Cerebellar nuclear complex (tissue), 1 donor: ENCODE measurements at places on chromosomes 1 and 21.

GRCh38 chr1:89167590-89168230 lies 8.1 kb downstream of the GBP7 start:
- DNase-seq: no peak

- no peak for DNase-seq
Observed at GRCh38 chr1:57926025-57926552, 502.2 kb upstream of the DAB1 start.

GRCh38 chr1:224644553-224645154 lies 28.5 kb downstream of the CNIH3 start:
- DNase-seq: no peak

DNA sequence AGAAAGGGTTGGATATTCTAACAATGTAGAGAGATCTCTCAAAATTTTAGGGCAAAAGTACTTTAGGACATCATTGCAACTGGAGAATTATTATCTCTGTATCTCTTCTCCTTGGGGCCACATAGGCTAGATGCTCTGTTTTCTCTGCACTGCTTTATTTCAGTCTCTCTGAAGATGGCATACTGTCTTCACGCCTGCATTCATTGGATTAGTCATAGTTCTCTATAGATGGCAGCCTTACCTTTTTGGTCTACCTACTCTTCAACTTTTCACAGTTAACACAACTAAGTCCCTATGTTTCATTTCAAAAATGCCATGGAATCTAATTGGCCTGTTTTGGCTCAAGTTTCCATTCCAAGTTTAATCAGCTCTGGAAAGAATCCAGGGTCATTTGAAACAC lies 1623.3 kb upstream of the B3GALT2 start:
- no peak for DNase-seq

GRCh38 chr1:84653130-84653677 lies 37.1 kb downstream of the SSX2IP start:
- no peak for DNase-seq

GRCh38 chr1:44826375-44827196 lies 16.5 kb downstream of the PTCH2 start:
- DNase-seq: no peak

DNA sequence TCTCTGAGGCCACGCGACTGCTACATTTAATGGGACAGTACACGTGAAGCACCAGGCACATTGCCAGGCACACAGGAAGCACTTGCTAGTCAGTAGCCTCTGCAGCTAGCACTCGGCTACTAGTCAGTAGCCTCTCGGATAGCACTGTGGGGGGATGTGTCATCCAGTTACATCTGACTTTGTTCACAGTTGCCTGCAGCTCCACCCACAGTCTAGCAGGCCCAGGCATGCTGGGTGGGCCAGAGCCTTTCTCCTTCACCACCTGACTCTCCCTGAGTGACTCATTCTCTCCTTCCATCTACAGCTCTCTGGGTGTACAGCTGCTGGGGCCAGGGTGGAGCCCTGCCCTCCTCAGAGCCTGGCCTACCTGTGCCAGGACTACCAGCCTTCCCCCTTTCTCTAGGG lies 51.5 kb downstream of the PTPRF start:
- DNase-seq: no peak

GRCh38 chr1:8510041-8510823 lies 192.3 kb downstream of the SLC45A1 start:
- no peak for DNase-seq
